ENCODE measurements at places on chromosomes 6 and 20.

- DNase-seq: no peak
These were observed 4.3 kb upstream of the PSORS1C2 start for GRCh38 chr6:31143148-31143547.

GRCh38 chr20:62051546-62052255 lies 14.0 kb downstream of the TAF4 start:
- no peak for DNase-seq

- no peak for DNase-seq
These were observed 96.6 kb downstream of the BTBD3 start for GRCh38 chr20:12014276-12014675.

- no peak for DNase-seq
These were observed 40.7 kb downstream of the STK38 start for GRCh38 chr6:36506611-36507010.

DNA sequence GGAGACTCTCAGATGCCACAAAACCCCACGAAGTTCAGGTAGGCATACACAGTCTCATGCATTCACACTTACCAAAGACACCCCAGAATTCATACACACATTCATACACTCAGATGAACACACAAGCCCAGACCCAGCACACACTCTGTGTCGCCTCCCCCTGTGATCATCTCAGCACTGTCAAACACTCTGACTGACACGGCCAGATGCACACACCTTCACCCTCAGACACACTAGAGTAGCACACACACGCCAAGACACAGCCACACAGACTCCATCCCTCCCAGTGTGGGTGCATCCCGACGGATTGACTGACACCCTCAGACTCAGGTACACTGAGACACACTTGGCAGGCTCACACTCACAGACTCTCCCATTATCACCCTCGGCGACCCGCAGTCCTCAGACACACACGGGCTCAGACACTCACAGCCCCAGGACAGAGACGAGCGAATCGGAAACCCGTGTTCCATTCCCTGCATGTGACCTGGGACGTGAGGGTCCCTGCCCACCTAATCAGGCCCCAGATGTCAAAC lies 872 bp upstream of the RIMS4 start:
- no peak for DNase-seq

- DNase-seq: no peak
These were observed 12.9 kb upstream of the LAMP5 start for GRCh38 chr20:9501473-9501872.

DNA sequence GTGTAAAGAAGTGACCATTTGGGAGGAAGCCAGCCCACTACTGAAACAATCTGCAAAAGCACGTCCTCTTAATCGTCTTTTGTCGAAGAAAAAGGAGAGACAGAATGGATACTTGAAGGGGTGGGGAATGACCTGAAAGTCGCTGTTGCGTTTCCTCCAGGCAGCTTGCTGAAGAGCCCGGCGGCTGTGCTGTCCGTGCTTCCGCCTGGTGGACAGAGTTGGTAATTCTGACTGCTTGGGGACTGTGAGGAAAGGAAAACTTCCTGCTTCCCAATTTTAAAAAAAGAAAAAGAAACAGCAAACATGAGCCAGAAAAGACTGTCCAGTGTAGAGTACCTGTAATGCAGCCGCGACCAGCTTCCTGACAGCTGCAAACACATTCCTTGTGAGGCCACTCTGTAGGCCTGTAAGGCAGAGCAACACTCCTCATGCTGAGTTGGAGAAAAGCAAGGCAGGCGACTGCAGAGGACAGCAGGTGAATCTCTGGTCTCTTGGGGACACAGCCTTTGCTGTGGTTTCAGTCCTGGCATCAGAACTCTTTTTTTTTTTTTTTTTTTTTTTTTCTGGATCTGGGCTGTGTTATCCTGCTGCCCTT lies 251.1 kb upstream of the TBX18 start:
- DNase-seq: no peak

DNA sequence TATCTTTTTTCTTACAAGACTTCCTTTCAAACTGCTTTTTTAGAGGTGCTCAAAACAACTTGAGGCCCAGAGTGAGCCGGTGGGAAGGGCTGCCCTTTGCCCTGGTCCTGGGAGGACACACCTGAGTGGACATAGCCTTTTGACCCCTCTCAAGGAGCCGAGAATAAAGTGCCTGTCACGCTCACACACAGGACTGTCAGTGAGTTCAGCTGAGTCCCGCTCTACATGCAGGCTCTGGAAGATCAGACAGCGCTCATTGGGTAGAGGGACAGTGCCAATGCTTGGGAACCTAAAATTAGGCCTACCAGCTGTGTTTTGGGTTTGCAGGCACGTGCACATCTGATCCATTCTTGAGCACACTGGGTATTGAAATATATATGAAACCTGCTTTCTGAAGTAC lies 387.8 kb downstream of the CD83 start:
- DNase-seq: no peak

GRCh38 chr20:22471156-22471836 lies 113.1 kb downstream of the FOXA2 start:
- DNase-seq: peak; percentile 62

DNA sequence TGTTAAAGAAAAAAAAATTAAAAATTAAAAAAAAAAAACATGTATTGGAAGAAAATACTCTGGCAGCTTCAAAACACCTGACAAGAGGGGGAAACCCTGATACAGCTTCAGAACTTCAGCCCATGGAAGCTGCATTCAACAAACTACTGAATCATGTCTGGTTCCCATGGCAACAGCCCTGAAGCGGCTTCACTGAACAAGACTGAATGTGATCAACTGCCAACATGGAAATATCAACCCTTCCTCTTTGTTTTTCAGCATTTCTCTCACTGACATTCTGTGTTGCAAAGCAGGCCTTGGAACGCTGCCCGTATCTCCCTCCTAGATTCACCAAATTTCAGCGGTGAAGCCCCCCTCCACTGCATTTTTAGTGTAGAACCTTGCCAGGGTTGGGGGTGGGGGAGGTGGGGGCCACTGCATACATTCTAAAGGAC lies 91.3 kb upstream of the SHLD1 start:
- no peak for DNase-seq

DNA sequence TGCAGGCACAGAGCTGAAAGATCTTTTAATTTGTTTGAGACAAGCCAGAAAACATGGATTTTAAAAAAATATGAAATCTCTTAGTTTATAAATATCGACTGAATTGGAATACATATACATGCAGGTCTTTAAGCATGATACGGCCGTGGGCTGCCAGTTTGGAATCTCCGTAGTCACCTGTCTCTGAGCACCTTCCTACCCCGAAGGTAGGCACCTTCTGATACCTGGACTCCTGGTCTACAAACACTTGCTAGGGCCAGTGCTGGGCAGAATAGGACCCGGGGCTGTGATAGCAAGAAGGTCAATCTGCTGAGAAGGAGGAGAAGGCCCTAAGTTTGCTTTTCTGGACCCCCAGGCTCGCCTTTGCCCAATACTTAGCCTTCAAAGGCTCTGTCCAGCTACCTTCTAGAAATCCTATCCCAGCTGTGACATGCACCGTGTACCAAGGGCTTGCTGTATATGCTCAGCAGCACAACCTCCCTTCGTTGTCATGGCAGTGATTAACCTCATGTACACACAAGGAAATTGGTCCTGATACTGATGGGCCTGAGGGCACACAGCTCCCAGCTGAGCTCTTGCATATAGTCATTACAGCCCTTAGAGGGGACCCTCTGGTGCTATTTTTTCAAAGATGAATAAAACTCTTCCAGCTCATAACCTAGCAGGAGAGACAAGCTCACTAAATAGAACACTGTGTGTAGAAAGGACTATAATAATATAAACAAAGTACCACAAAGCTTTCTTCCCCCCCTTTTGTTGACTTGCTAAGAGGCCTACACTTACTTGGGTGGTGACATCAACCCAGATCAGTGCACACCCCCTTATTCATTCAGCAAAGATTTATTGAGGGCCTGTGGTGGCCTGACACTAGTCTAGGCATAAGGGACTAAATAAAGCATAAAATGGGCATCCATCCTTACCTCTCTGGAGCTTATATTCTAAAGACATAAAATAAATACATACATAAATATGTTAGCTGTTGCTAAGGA lies 17.7 kb downstream of the SNPH start:
- DNase-seq: no peak

- DNase-seq: no peak
These were observed 64.7 kb downstream of the TRAM2 start for GRCh38 chr6:52512199-52512598.

DNA sequence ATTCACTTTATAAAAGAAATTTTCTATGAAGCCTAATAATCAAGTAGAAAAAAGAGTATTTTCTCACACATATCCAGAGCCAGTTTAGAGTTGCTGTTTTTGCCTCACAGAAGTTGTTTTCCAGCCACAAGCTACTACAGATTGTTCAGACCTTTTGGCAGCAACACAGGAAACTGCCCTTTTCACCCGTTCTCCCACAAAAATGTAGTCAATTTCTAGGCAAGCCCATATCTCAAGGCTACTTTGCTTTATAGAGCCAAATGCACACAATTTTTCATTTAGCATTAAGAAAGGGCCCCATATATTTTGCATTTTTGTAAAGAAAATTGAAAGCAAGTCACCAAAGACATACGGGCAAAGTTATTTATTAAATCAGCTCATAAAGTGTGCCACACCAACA lies 49.5 kb downstream of the EPB41L2 start:
- no peak for DNase-seq

GRCh38 chr6:142898927-142899895 lies 45.8 kb downstream of the HIVEP2 start:
- DNase-seq: no peak

All from NCI-H1930 (cell line).